ENCODE measurements at places on chromosomes 5 and 9.
A peak's percentile ranks its signal among the peaks of the same experiment; 100 is the strongest.

- peak; percentile 82 for DNase-seq
Measured at GRCh38 chr5:180353048-180353979, at the start of gene GFPT2. TSS of gene GFPT2 (minus strand) at chr5:180353336. CDS start at chr5:180353217, 119 bp downstream.

- no peak for DNase-seq
Measured at GRCh38 chr5:152425083-152425482, 20.0 kb upstream of the NMUR2 start.

DNA sequence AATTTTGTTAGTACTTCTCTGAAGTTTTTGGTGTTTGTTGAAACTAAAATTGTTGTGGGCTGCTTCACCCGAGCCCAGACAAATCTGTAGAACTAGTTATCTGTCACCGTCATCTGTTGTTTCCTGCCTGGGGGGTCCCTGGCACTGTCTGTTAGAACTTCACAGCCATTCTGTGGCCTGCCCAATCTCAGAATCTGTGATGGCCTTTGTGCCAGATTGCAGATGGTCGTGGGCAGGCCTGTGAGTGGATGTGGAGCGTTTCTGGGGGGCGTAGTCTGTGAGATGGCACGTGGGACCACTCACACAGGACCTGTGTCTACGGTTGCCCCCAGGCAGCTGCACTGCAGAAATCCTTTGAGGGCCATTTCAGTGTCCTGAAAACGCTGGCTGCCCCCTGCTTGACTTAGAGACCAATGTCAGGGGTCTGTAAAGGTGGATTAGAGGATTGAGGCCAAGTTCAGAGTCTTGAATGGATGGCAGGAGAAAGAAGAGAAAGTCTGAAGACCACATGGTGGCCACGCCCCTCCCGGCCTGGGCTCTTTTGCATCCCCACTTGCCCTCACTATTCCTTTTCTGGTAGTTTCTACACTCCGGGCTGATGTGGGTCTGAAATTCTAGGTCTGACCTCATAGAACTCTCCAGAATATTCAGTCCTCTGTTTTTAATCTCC is 38.3 kb downstream of the TRIO start:
- DNase-seq: no peak

- no peak for DNase-seq
Measured at GRCh38 chr9:124068251-124068650, 56.7 kb downstream of the LHX2 start.

- no peak for DNase-seq
Measured at GRCh38 chr5:160030631-160031377, 21.9 kb downstream of the TTC1 start.

DNA sequence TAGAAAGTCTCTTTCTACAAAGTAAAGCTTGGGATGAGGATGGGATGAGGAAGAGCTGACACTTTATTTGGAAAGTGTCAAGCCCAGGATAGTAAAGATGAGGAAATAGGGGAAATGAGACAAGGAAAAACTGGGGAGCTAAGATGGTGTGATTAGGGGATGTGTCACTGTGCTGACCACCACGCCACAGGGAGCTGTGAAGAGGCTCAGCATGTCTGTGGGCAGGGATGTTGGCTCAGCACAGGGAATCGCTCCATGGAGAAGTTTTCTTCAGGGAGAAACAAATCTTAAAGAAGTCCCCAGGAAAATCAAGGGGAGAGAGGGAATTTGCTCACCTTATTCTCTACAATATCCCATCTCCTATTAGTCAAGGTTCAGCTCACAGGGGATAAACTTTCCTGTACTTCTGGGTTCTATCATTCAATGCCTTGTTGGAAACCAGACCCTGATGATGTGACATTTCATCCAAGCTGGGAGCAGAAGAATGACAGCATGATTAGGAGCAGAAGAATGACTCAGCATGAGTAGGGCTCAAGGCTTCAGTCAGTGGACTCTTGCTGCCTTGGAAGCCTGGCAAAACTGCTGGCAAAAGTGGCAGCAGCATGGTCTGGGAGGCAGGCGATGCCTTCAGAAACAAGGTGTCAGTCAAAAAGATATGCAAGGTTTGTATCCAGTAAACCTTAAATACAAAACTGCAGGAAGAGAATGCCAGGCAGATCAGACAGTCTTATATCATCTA is 4.9 kb downstream of the HSPB3 start:
- no peak for DNase-seq

DNA sequence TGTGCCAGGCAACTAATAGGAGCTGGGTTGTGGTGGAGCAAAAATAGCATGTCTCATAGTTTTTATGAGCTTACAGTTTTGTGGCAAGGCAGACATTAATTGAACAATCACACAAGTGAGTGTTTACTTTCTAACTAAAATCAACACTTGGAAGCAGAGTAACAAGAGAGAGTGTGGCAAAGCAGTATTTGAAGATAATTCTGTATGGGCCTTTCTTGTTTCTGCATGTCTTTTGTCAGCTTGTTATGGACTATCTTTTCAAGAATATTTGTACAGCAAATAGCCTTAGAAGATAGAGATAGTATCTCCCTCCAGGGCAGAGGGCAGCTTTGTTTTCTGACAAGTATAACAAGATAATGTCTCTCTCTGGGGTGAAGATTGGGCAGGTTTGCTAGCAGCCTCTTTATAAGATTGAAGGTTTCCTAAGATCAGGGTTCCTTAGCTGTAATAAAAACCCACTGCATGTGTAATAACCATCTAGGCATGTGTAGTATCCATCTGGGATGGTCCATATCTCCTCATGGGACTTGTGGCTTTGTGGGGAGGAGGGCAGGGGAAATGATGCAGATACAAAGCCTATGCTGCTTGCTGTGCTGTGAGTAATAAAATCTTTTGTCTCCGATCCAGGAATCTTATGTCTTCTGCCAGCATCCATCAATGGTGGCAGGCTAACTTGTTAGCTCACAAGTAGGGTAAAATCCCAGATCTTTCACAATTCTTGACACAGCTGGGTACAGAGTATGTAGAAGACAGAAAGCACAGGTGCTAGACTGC is 479.9 kb downstream of the KDM4C start:
- no peak for DNase-seq

DNA sequence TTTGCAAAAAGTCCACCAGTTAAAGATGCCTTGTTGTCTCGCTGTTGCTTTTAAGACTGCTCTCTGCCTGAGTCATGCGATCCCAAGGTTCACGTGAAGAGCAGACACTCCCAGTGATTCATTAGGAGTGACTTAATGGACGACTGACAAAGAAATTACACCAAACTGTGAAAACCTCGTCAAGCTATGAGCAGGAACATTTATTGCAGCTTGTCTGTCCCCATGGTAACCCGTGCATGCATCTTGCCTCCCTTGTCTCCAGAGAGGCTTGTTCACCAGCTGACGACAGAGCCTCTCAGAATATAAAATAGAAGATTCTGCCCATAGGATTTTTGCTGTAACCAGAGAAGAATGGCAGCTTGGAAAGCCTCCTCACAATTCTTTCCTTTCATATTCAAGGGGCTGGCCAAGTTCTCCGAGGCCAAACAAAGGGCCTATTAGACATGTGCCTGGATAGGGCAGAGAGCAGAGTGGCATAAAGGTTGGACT is 352.7 kb downstream of the SPOCK1 start:
- no peak for DNase-seq

DNA sequence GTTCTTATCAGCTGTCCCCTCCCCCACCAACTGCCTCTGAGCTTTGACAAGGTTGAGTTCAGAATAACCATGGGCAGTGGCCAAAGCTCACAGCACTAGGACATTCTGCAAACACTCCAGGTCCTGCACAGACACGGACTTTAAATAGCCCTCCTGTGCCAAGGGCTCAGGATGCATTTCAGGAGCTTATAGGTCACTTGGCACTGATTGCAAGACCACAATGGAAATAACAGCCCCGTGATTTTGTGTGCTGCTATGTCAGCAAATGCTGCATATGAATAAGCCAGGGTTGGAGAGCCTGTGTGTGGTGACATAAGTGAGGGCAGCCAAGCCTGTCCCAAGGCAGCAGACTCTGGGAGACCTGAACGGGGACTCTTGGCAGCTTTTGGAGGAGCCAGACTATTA is 150.7 kb downstream of the DMRT2 start:
- no peak for DNase-seq

- no peak for DNase-seq
Measured at GRCh38 chr9:38271666-38272241, 120.7 kb upstream of the ALDH1B1 start.

DNA sequence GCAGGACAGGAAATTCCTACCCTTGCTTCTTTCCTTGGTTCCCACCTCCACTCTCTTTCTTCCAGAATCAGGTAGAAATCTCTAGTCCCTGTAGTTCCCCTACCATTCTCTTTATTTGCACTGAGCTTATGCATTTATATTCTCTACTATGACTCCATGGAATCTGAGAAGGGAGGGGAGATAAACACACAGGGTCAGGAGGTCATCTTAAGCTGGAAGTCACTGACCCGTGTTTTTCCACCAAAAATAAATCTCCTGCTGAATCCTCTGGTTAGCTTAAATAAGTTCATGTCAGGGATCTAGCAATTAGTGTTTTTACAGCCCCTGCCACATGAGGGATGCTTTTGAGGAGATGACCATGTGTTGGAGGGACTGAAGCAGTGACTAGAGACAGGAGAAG is 3.7 kb downstream of the ACTL7B start:
- no peak for DNase-seq

DNA sequence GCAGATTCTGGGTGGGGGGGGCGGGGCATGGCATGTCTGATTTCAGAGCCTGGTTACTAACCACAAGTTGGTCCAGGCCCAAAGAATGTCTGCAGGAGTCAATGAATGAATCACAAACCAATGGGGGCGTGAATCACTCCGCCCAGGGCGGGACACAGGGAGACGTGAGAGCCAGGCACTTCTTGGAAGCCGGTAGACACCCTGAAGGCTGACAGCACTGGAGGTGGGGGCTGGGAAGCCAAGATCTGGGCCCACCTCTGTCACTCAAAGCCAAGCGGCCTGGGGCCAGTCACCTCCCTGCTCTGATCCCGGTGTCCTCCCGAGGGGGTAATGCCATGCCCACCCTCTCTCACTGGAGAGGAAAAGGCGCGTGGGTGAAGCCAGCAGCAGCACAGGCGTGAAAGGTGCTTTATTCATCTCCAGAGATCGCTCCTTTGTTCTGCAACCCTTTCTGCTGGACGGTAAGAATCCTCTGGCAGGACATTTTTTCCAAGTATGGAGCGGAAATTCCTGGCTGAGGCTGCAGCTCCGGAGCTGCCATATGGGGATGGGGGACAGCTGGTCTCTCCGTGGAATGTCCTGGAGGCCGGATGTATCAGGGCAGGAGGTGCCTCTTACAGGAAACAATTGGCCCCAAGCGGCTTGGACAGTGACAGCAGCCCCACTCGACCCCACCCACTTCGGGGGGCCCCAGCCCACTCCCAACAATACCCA is 85.0 kb downstream of the STK10 start:
- DNase-seq: peak; percentile 68

GRCh38 chr9:27496135-27496504 is 28.0 kb upstream of the IFNK start:
- no peak for DNase-seq

DNA sequence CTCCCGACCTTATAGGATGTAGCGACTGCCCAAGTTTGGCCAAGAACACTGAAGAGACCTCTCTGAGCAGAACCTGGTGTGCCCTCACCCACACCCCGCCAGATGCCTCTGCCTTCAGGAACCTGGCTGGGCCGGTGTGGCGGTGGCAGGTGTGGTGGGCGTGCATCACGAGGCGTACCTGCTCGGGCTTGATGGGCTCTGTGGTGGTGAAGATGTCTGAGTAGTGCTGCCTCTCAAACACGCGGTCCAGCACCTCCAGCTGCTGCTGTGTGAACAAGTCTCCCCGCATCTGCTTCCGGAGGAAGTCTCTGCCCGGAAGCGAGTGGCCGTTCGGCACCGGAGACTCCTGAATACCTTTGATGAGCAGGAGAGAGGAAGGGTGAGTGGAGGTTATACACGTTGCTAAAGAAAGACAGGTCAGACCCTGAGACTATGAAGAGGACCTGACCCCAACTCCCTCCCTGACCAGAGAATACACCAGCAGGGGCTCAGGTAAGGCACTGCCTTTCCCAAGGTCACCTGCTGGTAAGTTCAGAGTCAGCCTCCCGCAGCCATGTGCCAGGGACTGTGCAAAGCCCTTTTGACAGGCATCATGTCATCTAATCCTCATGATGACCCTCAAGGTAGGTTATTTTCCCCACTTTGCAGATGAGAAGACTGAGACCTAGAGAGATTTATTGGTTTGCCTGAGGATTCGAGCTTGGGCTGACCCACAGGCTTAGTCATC is 67.5 kb downstream of the PAX5 start:
- no peak for DNase-seq

GRCh38 chr5:145531038-145531734 is 304.0 kb downstream of the PRELID2 start:
- no peak for DNase-seq

- DNase-seq: no peak
Measured at GRCh38 chr5:181035991-181036815, 3.9 kb upstream of the BTNL9 start.

DNA sequence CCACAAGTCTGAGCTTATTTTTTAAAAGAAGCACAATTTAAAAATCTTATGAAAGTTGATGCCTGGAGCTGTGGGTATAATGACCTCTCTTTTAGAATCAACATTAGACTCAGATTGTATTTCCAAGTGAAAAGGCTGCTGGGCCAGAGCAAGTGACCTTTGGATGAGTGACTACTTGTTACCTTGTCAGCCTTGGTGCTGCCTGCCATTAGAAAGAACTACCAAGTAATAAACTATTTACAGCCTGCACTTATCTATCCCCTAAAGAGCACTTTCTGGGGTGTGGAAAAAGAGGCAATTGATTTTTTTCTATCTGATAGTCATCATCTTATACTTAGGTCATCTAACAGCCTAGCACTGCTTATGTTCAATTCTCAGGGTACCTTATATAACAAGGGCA is 134.9 kb upstream of the FBXL17 start:
- no peak for DNase-seq

GRCh38 chr9:74497748-74498620 is 849 bp downstream of the RORB start:
- DNase-seq: peak; percentile 29

DNA sequence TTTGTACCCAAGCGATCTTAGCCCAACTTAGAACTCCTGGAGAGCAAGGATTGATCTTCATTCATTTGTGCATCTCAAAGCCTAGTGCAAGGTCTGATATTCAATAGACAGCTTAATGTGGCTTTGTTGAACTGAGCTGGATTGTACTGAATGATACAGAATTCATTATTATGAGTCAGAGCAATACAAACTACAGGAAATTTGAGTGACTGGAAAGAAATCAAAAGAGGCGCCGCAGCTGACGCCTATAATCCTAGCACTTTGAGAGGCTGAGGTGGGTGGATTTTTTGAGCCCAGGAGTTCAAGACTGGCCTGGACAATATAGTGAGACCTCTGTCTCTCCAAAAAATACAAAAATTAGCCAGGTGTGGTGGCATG is 58.6 kb downstream of the ENC1 start:
- DNase-seq: no peak

DNA sequence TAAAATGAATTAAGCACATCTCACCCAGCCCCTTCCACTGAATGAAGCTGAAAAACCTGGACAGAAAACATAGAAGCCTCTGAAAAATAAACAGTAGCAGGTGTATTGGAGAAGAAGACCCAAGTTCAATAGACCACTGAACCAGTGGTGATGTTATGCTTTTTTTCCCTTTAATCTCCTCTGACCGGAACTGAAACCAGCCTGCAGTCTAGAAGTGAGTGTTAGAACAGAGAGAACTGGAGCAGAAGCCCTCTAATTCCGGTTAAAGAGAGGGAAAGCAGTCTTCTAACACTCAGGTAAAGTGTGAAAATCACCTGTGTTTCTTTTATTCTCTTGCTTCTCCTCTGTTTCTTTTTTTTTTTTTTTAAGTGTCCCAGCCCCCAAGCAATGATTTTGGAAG is 83.5 kb upstream of the CCL21 start:
- no peak for DNase-seq

GRCh38 chr9:116639251-116639741 is 47.8 kb upstream of the TRIM32 start:
- DNase-seq: no peak

Data from activated T-cell treated with anti-CD3 and anti-CD28 coated beads, Interleukin-2, amount 50 U/mL, for 48 hours (primary cell).